ENCODE measurements at places on chromosomes 4 and X.

GRCh38 chrX:129665916-129666644 is 11.3 kb upstream of the APLN start:
- DNase-seq: no peak

- DNase-seq: no peak
Observed at GRCh38 chr4:148632476-148632875, 190.3 kb upstream of the NR3C2 start.

DNA sequence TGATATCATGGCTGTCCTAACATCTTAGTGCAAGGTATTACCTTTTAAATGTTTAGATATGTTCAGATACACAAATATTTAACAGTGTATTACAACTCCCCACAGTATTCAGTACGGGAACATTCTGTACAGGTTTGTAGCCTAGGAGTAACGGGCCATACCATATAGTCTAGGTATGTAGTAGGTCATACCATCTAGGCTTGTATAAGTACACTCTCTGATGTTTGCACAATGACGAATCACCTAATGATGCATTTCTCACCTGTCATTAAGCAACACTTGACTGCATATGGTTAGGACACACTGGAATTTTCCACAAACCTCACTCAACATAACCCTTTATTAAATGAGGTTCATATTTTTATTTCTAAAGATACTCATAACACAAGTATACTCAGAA is 67.7 kb downstream of the THOC2 start:
- no peak for DNase-seq

- DNase-seq: no peak
Observed at GRCh38 chrX:110743679-110744340, 51.8 kb downstream of the CHRDL1 start.

GRCh38 chr4:1359144-1359501 is 12.1 kb downstream of the UVSSA start:
- DNase-seq: no peak

DNA sequence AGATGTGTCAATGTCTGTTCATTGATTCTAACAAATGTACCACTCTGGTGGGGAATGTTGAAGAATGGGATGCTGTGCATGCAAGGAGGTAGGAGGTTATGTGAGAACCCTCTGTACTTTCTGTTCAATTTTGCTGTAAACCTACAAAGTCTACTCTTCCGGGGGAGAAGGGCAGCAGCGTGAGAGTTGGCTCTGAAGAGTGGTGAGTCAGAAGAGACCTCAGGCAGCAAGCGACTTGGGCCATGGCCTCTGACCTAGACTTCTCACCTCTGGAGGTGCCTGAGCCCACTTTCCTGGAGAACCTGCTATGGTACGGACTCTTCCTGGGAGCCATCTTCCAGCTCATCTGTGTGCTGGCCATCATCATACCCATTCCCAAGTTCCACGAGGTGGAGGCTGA is 26.7 kb downstream of the MANBA start:
- no peak for DNase-seq

- DNase-seq: no peak
Observed at GRCh38 chrX:68402094-68402493, 31.2 kb downstream of the OPHN1 start.

DNA sequence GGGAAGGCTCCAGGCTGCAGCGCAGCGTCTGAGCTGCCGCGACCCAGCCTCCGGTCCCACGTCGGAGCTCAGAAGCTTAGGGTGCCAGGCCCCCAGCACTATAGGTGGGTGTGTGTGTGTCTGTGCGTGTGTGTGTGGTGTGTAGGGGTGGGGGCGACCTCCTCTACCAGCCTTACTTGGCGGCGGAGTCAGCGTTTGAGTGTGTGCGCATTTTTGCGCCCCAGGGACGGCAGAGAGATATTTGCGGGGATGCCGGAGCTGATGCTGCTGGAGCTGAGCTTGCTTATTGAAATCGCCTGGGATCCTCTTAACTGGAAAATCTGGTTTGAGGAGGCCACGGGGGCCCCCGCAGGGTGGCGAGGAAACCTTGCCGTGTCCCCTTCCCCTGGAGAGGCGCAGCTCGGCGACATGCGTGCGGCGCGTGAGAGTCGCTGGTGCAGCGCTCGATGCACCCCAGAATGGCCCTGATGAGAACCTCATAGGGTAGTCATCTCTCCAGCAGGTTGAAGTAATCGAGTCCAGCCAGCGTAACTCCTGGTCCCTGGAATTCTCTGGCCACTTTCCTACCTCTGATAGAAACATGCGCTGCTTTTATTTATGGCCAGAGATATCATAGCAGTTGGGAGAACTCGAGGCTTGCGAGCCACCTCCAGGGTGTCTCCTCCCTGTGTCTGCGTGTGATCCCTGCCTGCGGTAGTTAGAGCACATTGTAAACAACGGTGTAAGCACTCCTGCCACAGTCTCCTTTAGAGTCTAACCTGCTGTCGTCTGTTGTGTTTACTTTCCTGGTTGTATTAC is 2.7 kb downstream of the ADGRL3 start:
- DNase-seq: no peak

DNA sequence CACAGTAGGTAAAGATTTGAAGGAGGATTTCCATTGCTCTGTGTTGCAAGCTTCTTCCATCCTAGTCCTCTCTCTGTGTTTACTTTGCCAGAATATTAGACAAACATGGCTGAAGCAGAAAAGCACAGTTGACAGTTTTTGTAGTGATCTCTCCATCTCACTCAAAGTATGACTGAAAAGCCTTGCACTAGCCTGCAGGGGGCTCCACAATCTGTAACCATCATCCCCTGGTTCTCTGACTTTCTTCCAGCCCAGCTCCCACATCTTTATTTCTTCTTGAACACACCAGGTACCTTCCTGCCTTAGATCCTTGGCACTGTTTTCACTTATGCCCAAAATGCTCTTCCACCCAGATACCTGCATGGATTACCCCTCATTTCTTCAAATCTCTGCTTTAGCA is 34.1 kb upstream of the HHIP start:
- DNase-seq: no peak

- DNase-seq: no peak
Observed at GRCh38 chr4:94141001-94141400, 66.7 kb upstream of the SMARCAD1 start.

- DNase-seq: no peak
Observed at GRCh38 chrX:41234962-41235361, 99.0 kb upstream of the DDX3X start.

- no peak for DNase-seq
Observed at GRCh38 chrX:134580907-134581306, 77.4 kb downstream of the PLAC1 start.

GRCh38 chr4:26217961-26218676 is 102.7 kb upstream of the RBPJ start:
- no peak for DNase-seq

DNA sequence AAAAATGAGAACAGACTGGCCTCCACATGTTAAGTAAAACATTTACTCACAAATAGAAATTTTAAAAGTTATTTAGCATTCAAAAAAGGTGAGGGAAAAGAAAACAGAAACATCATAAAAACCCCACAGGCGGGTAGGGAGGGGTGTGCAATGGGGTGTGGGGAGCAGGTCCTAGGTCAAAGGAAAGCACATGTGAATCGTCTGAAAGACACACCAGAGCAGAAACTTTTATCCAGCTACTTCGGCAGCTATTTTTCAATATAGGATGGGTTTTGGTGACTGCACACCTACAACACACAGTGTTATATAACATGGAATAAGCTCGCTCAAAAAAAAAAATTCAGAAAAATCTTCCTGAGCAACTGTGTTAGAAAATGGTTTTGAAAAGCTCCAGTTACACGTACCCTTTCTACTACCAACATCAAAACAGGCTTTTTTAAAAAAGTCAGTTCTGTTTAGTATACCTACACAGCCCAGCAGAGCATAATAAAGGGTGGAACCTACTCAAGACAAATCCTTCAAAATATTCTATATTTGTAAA is 1.6 kb downstream of the OTUD4 start:
- DNase-seq: no peak

- DNase-seq: no peak
Observed at GRCh38 chrX:9298221-9298620, 166.6 kb upstream of the TBL1X start.

GRCh38 chr4:127856813-127857447 is 23.8 kb upstream of the PLK4 start:
- no peak for DNase-seq

GRCh38 chrX:2635342-2635741 is 55.8 kb upstream of the CD99 start:
- DNase-seq: no peak

GRCh38 chr4:181611946-181612600 is 631.1 kb upstream of the TENM3 start:
- DNase-seq: no peak

DNA sequence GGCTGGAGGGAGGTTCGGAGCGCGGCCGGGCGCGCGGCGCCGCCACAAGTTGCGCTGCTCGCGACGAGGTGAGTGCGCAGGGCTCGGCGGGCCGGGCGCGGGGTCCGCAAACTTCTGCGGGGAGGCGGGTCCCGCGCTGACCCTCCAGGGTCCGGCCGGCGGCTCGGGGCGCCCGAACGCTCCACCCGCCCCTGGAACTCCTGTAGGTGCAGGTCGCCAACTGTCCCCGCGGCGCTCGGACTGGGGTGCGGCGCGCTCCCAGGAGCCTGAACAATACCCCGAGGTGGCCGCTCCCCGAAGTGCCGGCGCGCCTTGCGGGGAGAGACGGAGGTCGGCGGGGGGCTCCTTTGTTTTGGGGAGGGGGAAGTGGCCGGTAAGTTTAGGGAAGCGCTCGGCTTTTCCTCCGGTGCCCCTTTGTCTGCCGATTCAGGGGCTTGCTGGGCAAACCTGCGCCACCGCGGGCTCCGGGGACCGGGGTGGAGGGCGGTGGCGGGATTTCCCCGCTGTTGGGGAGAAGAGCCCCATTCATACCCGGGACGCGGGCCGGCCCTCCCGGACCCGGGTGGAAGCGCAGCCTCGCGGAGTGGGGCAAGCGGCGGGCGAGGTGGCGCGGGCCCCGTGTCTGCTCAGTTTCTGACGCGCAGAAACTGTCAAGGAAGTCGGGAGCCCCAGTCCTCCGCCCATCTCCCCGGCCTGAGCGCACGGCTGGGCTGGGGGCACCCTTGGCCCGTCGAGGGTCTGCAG is 694 bp downstream of the TBL1X start:
- DNase-seq: peak; percentile 27

GRCh38 chr4:52573551-52573950 is 85.5 kb downstream of the USP46 start:
- no peak for DNase-seq

DNA sequence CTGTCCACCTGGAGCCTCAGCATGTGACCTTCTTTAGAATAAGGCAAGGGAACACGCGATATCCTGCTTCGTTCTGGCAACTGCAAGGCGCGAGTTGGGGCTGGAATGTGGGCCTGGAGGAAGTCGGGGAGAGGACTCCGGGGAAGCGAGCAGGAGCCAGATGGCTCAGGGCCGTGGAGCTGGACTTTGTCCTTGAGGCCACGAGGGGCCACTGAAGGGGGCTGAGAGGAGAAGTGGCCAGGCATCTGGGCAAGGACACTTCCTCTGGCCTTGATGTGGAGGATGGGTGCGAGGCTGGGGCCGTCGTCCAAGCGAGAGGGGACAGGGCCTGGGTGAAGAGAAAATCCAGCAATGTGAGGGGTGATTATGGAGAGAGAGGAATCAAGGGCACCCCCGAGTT is 12.2 kb upstream of the DUSP9 start:
- DNase-seq: no peak

- DNase-seq: no peak
Observed at GRCh38 chr4:146121757-146122156, 53.8 kb upstream of the LSM6 start.

DNA sequence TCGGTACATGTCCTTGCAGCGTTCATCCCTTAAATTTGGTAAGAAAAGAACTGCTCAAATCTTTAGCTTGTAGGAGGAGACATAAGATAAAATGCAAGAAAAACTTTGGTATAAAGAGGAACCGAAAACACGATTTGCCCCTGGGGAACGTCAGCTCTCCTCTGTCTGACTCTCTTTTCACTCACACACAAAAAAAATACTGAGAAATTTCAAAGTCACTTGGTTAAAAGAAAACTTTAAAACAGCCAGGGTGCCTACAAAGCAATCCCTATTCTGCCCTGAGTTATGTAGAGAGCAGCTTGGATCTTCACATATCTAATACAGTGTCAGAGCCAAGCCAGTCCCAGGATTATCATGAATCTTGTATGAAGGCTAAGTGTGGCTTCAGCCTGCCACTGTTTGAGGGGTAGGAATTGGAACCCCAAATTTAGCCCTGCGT is 248.5 kb upstream of the CXXC4 start:
- no peak for DNase-seq

GRCh38 chrX:13569479-13570260 is at the start of gene EGFL6:
TSS of gene EGFL6 (plus strand) at chrX:13569601. CDS start at chrX:13569862, 261 bp downstream.
- DNase-seq: no peak

DNA sequence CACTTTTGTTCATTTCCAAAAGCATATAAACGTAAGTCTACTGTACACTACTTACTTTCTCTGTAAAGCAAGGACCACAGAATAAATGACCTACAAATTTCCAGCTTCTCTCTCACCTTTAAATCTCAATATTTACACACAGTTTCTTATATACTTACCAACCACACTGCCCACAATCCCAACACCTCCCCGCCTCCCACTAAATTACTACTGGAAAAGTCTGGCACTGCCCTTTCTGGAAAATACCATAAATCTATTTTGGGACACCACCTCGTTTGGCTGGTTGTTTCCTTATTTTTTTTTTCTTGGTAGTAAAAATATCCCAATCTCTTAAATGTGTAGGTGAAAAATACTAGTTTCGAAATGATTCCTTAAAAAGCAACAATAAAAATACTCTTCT is 19.6 kb downstream of the FAT1 start:
- no peak for DNase-seq

DNA sequence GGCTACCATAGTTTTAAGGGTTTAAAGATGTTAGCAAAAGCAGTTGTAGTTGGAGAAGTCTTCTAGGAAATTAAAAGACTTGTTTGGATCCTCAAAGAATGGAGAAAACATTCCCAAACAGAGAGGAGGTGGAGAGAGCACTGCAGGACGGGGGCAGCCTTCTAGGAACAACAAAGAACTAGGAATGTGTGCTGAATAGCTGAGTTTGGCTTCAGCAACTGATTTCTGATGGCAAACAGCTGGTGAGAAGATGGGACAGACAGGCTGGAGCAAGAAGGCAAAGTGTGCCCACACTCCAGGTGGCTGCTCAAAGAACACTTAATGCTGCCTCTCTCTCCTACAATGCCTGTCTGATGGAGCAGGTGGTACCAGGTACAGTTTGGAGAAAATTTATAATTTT is 1331.1 kb downstream of the ADGRL3 start:
- no peak for DNase-seq

- DNase-seq: no peak
Observed at GRCh38 chr4:106914223-106914622, 121.9 kb downstream of the DKK2 start.

- no peak for DNase-seq
Observed at GRCh38 chr4:177283167-177283566, 26.5 kb upstream of the NEIL3 start.

- DNase-seq: no peak
Observed at GRCh38 chrX:77668391-77669237, 117.4 kb downstream of the ATRX start.

Measured in stimulated activated CD4-positive, alpha-beta T cell treated with anti-CD3 and anti-CD28 coated beads, Interleukin-4, amount 100 ng/mL, for 4 hours (primary cell).